ENCODE measurements at places on chromosomes 2 and 18.
A peak's percentile ranks its signal among the peaks of the same experiment; 100 is the strongest.

DNA sequence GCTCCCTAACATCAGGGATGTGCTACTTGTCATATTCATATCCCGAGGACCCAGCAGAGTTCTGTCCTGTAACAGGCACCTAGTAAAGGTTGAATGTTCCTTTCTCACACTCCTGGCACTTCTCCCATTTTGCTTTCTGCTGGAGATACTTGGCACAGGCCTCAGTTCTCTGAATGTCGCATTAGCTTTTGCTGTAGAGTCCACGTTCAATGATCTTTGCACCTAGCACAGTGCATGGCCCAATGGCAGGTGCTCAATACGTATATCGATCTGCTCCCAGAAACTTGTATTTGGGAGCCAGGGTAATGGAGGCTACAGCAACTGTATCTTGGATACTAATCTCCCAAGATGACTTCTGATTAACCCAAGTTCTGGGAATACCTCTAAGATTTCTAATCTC is 24.8 kb upstream of the VPS4B start:
- no peak for DNase-seq

- peak; percentile 40 for DNase-seq
Observed at GRCh38 chr18:47149457-47150028, 757 bp downstream of the HDHD2 start.

GRCh38 chr2:18119883-18120282 is 241.4 kb downstream of the KCNS3 start:
- no peak for DNase-seq

- no peak for DNase-seq
Observed at GRCh38 chr2:15298770-15299169, 262.4 kb downstream of the NBAS start.

DNA sequence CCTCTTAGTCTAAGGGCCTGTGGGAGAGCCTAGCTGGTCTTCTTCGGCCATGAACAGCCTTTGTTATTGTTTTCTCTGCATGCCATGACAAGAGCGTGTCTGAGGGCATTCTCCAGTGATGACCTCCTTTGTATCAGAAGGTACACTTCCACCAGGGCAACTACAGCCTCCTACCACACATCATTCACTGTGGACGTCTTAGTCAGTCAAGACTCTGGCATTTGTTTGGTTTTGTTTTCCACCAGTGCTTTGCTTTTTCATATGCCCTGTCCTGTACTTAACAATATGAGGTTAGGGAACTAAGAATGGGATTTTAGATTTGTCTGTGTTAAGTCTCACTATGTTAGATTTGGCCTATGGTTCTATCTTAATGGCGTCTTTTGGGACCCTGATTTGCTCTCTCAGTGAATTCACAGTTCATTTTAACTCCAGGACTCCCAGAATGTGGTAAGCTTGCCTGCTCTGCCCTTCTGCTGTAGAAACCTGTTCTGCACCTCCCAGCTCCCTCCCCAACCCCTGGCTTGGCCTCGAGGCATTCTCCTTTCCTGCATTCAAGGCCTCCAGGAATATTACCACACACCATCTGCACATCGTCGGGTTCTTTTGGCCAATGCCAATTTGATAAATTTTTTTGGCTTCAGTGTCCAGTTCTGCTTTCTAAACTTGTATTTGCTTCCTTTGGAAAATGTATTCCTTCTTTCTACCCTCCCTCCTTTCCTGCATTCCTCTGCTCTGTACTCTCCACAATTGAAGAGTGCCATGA is 42.8 kb upstream of the IL1R1 start:
- no peak for DNase-seq

GRCh38 chr2:179671043-179671981 is 190.1 kb downstream of the ZNF385B start:
- DNase-seq: peak; percentile 14

- no peak for DNase-seq
Observed at GRCh38 chr2:208711598-208711997, 305.0 kb downstream of the PTH2R start.

DNA sequence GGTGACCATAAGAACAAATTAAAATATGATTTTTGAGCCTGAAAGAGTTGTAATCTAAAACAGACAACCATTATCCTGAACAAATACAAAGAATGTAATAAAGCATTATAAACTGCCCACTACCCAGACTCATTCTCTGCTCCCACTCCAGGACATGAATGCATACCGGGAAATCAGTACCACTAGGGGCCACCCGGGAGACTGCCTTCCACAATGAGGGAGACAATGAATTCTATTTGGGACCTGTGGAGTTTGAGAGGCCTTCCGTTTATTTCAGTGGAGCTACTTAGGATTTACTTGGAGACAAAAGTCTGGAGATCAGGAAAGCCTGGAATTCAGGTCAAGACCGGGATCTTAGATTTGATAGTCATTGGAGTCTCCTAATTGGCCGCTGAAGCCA is 50.0 kb downstream of the NAB1 start:
- DNase-seq: no peak

DNA sequence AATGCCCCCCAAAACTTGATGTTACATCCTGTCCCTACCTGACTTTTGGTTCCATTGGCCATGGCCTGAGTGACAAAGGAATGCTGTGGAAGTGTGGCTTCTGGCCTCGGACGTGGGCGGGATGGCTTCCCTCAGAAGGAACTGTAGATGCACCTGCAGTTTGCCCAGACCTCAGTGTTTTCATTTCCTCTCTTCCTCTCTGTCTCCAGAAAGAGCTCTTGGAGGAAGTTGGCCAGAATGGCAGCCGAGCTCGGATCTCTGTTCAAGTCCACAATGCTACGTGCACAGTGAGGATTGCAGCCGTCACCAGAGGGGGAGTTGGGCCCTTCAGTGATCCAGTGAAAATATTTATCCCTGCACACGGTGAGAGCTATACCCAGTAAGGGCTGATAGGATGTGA is 61.0 kb upstream of the TMEM87B start:
- DNase-seq: no peak

- no peak for DNase-seq
Observed at GRCh38 chr2:234989183-234989701, 37.4 kb downstream of the SH3BP4 start.

- no peak for DNase-seq
Observed at GRCh38 chr2:100833331-100833730, 13.4 kb downstream of the NPAS2 start.

- peak; percentile 61 for DNase-seq
Observed at GRCh38 chr2:165240916-165241315, 1.7 kb downstream of the SCN2A start.

- no peak for DNase-seq
Observed at GRCh38 chr2:19876751-19877150, 25.0 kb downstream of the TTC32 start.

GRCh38 chr18:75863696-75864095 is 436.2 kb upstream of the SMIM21 start:
- DNase-seq: no peak

DNA sequence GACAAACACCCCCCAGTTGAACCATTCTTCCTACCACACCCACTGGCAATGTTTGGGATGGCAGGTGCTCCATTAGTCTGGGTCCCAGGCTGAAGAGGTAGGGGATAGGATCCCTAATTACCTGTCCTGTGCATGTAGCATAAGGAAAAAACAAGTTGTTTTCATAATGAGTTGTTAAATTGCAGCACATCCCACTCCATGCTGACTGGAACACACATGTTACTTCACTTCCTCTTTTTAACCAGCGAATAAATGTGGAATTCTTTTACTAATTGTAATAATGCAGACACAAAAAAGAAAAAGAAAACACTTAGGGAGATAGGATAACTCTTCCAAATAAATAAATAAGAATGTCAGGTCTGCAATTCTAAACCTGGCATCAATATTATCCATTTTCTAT is 11.8 kb upstream of the CBLN2 start:
- DNase-seq: no peak

GRCh38 chr18:56407646-56408180 is 230.7 kb downstream of the TXNL1 start:
- DNase-seq: no peak

DNA sequence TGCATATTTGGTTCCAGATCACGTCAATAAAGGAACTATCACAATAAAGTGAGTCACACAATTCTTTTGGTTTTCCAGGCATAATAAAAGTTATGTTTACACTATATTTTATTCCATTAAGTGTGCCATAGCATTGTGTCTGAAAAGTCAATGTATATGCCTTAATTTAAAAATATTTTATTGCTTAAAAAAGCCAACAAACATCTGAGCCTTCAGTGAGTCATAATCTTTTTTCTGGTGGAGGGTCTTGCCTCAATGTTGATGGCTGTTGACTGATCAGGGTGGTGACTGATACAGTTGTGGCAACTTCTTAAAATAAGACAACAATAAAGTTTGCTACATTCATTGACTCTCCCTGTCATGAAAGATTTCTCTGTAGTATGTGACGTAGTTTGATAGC is 254.3 kb upstream of the SPOPL start:
- no peak for DNase-seq

All from DMS53 (cell line).